ENCODE measurements at places on chromosomes 1 and 21.

- no peak for DNase-seq
Observed at GRCh38 chr1:231278100-231278790, 37.2 kb downstream of the GNPAT start.

DNA sequence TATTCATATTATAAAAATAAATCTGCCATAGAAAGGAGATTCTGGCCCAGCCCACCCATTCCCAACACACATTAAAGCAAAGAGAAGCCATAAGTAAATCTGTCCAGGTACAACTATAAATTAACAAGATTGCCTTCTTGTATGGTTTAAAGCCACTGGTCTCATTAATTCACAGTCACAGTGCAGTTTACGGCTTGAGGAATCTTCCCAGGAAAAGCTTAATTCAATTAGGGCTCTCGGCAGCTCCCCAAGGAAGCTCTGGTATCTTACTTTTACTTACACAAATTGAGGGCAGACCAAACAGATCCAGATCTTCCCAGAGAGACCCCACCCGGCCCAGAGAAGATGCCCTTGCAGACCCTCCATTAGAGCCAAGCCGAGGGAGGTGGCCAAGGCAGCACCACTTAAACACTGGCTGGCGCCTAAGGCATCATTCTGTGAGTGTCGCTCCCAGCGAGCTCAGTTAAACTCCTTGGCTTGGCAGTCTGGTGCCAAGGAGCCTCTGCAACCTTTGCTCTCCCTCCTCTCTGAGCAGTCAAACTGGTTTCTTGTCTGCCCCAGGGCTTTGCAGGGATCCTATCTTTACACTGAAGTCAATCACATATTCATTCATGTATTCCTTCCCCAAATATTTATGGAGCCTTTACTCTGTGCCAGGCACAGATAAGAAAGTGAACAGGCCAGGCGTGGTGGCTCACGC is 10.7 kb downstream of the SLC9A1 start:
- DNase-seq = no peak

- DNase-seq = no peak
Observed at GRCh38 chr1:221796700-221797099, 54.8 kb upstream of the DUSP10 start.

GRCh38 chr1:148264374-148265276 is 112.5 kb upstream of the NBPF11 start:
- DNase-seq = no peak

DNA sequence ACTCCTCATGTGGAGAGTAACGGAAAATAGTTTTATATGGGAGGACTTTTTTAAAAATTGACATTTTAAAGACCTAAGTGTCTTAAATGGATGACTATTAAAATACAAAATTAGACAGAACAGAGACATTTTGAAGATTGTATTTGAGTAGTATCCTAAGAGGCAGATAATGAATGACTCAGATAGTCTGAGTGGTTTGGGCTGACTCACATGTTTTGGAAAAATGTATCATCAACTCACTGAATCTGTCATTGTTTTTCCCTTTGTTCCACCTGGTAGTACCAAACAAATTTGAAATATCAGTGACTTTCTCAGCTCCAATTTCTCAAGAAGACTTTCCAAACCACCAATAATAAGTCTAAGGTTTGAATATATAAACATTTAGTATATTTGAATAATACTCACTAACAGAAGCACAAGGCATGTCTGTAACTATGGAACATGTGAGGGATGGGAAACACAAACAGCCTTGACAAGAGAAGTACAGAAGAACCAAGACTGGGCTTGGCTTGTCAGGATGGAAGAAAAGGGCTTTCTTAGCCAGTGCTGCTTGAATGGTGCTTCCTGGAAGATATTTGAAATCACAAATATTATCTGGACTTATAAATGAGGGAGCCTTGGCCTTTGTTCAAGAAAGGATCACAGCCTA is 90.6 kb downstream of the SGIP1 start:
- DNase-seq = no peak

DNA sequence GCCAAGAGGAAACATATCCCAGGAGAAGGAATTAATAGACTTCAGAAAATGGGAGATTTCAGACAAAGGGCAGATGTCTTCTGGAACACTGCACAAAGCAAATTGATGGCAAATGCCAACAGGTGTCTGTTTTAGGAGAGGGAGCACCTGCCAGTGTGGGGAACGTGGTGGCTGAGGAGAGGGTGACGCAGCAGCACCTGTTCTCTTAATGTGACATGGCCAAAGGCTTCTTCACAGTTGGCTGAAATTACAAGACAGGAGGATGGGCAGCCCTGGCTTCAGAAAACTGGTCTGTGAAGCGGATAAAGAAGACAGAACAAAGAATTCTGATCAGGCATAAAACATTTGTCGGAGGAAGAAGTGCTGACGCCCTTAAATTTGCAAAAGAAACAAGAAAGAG is 178.7 kb upstream of the RUNX1 start:
- DNase-seq = peak; percentile 68

DNA sequence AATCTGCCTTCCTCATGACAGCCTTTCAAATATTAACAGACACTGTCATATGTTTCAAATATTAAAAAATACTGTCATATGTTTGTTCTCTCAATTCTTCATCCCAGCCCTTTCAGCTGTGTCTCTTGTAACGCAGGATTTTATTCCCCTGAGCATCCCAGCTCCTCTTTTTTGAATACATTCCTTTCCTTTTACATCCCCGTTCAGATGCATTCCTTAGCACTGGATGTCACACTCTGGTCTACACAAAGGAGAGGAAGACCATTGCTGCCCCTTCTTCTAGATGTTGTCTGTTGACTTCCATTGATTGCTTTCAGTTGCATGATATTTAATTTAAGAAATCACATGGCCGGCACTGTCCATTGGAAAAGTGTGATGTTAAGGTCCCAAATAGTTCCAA is 117.4 kb upstream of the PAXBP1 start:
- DNase-seq = no peak

DNA sequence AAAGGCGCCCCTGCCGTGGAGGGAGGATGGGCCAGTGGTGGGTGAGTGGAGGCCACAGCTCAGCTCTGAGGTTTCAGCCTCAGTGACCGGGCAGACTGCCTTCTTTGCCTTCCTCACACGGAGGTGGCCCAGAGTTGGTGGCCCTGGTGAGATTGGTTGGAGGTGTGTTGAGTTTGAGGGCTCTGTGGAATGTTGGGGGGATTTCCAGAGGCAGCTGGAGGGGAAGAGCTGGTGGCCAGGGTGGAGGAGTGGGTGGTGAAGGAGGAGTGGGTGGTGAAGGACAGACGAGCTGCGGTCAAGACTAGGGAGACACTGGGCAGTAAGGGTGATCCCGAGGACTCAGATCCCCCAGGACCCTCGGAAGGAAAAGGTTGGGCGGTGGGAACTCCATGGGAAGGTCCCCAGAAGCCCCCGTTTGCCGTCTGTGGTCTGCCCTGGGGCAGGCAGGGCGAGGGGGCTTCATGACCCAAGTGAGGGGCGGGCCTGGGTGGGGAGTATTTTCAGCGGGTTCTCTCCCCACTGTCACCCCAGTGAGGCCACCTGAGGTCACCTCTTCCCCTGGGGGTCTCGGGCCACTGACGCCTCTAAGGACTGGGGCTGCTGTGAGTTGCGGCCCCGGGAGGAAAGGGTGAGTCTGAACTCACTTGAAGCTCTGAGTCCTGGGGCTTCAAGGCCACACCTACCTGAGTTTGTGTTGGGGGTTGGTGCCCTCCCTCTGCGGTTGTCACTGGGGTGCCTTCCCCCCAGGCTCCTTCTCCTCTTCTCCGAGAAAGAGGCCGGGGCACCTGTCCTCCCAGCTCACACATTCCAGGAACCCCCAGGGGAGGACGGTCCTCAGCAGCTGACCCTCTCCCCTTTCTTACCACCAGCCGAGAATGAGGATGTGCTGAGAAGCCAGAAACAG is 22.7 kb upstream of the PIK3CD start:
- DNase-seq = peak; percentile 82

GRCh38 chr1:13585612-13585991 is 2.0 kb downstream of the PDPN start:
- DNase-seq = no peak

GRCh38 chr21:28781602-28782276 is 210.9 kb downstream of the LTN1 start:
- no peak for DNase-seq

GRCh38 chr1:34709547-34709946 is 45.3 kb upstream of the GJB5 start:
- DNase-seq = no peak

DNA sequence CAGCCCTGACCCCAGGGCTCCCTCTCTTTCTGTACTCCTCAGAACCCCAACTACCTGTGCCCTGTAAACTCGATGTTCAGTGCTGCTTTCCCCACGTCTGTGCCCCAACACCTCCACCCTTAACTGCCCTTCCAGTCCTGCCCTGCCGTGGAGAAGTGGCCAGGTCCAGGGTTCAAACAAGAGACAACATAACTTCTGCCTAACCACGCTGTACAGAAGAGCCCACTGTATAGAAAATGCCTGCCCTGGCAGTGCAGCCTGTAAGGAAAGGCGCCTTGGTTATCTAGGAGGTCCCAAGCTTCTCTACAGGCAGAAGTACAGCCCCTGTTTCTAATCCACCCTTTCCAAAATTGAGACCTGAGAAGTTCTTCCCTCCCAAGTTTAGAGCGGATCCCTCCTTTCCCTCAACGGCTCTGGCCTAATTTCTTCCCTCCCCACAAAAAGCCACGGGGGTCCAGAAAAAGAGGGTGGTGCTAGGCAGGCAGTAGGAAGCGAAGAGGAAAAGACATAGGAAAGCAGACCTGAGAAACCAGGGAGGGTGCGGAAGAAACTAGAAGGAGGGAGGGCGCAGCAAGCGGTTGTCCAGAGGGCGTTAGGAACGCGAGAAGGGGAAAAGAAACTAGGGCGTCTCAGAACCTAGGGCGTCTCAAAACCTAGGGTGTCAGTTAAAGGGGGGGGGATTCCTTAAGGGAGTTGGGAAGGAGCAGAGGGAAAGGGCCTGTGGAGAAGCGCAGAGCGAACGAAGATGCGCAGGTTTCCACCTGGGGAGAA is 3.2 kb downstream of the DMRTA2 start:
- no peak for DNase-seq

- DNase-seq = no peak
Observed at GRCh38 chr1:1179346-1179982, 5.8 kb downstream of the TTLL10 start.

- no peak for DNase-seq
Observed at GRCh38 chr1:97384294-97384968, 536.4 kb downstream of the DPYD start.

GRCh38 chr1:84110629-84111028 is 33.4 kb upstream of the PRKACB start:
- no peak for DNase-seq
